ENCODE measurements at places on chromosomes 3 and 15.

GRCh38 chr3:117939425-117940027, 1095.1 kb downstream of the IGSF11 start:
- DNase-seq, result no peak

GRCh38 chr15:39846108-39846507, 63.5 kb upstream of the FSIP1 start:
- DNase-seq, result no peak

GRCh38 chr3:77620009-77620408, 580.1 kb downstream of the ROBO2 start:
- no peak for DNase-seq

- DNase-seq, result peak; percentile 61
These were observed 924 bp upstream of the SIN3A start for GRCh38 chr15:75452364-75452864.

GRCh38 chr3:115974940-115975339, 351.6 kb downstream of the GAP43 start:
- no peak for DNase-seq

DNA sequence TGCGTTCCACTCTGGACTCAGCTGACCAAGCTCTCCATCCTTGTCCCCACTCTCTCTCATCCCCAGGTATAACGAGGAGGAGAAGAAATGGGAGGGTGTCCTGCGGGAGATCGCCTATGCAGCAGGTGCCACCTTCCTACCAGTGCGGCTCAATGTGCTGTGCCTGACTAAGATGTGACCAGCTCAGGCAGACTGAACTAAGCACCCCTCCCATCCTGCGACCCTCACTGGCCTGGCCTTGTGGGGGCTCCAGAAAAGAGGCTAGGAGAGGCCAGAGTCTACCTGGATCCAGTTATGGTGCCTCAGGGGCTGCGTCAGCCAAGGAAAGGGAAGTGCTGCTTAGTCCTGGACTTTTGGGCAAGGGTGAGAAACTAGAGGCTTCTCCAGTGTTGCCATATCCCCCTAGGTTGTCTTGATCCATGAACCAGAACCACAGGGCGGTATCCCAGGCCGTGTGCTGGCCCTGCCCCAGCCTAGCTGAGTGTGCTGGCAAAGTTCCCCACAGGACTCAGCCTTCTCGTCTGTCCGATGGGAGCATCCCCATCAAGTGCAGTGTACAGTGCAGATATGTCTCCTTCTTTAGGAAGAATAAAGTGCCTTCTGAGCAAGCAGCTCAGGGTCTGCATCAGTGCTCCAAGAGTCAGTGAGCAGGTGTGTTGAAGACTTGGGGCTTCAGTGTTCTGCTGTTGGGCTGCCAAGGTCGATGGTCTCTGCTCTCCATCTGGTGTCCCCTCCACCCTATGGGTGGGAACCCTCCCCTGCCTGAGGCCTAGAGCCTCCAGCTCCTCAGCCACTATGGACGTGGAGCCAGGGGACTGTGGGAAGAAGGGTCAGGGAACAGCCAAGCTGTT, 6.7 kb downstream of the KLHL40 start:
- no peak for DNase-seq

DNA sequence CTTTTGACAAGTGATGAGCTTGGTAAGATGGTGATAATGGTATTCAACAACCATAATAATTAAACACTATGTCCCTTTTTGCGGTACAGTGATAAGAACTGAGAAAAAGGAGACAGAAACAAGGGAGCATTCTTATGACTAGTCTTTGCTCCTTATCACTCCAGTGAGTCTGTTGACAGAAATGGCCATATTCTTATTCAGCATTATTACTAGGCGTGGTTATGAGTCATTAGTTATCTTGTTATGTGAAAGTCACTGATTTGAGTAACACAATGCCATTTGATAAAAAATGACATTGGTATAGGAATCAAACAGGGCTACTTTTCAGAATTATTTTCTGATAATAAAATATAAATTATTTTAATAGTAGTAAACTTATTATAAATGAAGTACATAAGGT, 193.5 kb downstream of the C3orf38 start:
- DNase-seq, result no peak

DNA sequence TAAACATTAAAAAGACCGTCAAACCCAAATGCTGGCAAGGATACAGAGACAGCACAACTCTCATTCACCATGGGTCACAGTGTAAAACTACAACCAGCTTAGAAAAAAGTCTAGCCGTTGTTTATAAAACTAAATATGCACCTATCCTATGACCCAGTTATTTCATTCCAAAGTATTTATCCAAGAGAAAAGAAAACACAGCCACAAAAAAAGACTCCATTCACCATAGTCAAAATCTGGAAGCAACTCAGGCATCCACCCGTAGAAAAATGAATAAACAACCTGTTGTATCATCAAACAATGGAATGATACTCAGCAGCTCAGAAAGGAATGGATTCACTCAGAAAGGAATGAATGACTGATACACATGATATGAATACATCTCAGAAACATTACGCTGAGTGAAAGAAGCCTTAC, 28.6 kb downstream of the PLD1 start:
- DNase-seq, result no peak

DNA sequence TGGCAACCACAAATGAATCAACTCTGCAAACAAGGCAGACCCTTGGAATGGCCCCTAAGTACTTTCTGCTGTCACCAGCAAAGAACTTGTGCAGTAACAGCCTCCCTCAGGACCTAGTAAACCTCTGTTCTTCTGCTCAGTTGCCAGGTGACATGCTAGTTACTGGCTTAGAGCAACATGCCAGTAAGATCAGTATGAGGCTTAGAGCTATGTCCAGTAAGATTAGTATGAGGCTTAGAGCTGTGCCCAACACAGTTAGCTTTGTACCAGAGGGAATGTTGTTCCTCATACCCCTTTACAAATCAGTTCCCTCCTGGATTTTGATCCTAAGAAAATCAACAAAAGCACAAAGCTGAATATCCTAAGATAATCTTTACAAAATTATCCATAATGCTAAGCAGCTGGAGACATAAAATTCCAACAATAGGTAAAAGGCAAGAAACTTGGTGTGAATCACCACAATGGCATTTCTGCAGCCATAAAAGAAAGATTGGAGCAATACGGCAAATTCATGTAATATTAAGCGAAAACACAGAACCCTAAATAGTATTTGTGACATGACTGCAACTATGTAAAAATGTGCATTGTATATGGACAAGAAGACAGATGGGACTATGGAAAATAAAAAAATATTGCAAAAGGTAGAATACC, 107.3 kb upstream of the LPP start:
- no peak for DNase-seq

DNA sequence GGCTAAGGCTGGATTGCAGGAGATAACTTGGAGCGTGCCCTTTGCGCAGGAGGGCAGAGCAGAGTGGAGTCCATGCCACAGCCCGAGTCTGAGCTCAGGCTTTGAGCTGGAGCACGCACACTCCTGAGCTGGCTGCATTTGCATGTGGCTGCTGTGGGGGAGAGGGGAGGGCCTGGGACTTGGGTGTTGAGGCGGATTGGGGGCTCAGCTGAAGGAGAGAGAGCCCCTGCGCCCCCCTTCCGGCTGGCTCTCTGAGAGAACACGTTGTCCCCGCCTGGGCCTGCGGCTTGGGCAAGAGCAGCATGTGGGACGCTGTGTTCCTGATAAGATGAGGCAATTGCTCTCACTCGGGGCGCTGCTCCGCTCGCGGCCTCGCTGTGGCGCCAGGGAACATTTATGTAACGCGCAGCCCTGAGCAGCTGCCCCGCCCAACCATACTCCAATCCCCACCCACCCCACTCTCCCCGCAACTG, 39.1 kb downstream of the KLF13 start:
- no peak for DNase-seq
